ENCODE measurements at places on chromosomes 13 and 19.
A peak's percentile ranks its signal among the peaks of the same experiment; 100 is the strongest.

DNA sequence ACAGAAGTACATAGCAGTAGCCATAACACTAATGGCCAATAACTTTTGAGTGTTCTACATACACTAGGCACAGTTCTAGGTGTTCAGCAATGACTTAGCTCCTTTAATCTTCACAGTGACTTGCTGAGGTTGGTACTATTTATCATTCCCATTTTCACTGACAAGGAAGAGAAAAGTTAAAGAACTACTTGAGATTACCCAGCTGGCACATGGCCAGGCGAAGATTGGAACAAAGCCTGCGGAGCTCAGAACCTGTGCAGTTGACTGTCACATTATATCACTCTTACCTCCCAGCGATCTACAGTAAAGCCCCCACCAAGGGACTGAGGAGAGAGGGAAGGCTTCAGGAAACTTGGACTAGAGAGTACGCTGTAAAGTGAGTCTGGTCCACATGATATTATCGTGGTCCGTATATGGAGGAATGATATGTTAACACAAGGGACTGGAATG lies 42.4 kb upstream of the WDFY2 start:
- DNase-seq: no peak

GRCh38 chr19:18932216-18932841 lies 8.7 kb downstream of the HOMER3 start:
- peak; percentile 85 for DNase-seq

GRCh38 chr19:50708179-50708879 lies 11.3 kb downstream of the SHANK1 start:
- no peak for DNase-seq

GRCh38 chr13:20869540-20869939 lies 33.0 kb downstream of the XPO4 start:
- DNase-seq: no peak

GRCh38 chr19:55285229-55285890 lies 1.6 kb downstream of the BRSK1 start:
- no peak for DNase-seq

- DNase-seq: no peak
Observed at GRCh38 chr13:111304041-111304544, 16.3 kb upstream of the TEX29 start.

GRCh38 chr13:51806566-51806965 lies 2.6 kb upstream of the DHRS12 start:
- DNase-seq: peak; percentile 24

- no peak for DNase-seq
Observed at GRCh38 chr13:26759907-26760831, at the start of gene GPR12. Gene GPR12 (minus strand): TSS chr13:26760786. CDS start chr13:26759827, 959 bp downstream.

DNA sequence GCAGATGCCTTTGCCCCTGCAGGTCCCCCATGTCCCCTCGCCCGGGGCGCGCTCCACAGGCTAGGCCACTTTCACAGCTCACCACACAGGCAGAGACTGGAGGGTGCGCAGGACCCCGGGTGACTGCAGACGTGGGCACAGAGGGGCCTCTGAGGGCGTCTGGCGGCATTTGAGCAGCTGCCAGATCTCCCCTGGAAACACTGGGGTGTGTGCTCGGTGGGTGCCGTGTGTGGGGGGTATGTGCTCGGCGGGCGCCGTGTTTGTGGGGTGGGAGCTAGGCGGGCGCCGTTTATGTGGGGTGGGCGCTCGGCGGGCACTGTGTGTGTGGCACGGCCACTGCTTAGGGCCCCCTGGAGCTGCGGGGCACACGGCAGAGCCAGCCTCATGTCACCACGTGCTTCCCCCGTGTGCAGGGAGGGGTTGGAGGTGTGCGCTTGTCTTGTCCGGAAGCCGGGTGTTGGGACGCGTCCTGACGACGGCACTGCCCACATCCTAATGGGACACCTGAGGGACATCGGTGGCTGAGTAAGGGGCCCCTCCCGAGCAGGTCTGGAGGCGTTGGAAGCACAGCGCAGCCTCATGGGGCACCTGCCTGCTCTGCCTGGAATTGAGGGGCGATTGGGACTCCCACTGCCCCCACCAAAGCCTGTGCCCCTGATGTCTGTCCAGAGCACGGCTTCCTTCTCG lies 16.7 kb downstream of the CSNK1G2 start:
- DNase-seq: no peak

GRCh38 chr13:44449999-44450821 lies 76.6 kb downstream of the SERP2 start:
- no peak for DNase-seq

DNA sequence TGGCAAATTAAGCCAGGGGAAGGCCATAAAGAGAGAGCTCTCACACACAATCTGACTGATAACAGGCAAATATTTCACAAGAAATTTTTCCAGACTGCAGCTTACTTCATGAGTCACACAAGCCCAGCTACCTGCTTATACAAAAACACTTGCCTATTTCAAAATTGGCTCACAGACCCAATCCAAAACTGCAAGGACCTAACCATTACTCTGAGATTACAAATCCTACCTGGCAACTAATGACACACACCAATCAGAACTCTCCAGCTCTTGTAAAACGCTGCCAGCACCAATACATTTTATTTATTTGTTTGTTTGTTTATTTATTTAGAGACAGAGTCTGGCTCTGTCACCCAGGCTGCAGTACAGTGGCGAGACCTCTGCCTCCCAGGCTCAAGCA lies 18.1 kb upstream of the ZFP82 start:
- DNase-seq: no peak

GRCh38 chr19:4523306-4524110 lies 5.2 kb upstream of the PLIN4 start:
- peak; percentile 51 for DNase-seq

GRCh38 chr19:33349319-33350289 lies 23.9 kb upstream of the CEBPG start:
- DNase-seq: no peak

- DNase-seq: peak; percentile 89
Observed at GRCh38 chr19:18007917-18008673, at the start of gene ARRDC2. Gene ARRDC2 (plus strand): TSS chr19:18008170. CDS start chr19:18008311, 141 bp downstream.

- peak; percentile 56 for DNase-seq
Observed at GRCh38 chr19:17755977-17756670, 4.8 kb downstream of the FCHO1 start.

DNA sequence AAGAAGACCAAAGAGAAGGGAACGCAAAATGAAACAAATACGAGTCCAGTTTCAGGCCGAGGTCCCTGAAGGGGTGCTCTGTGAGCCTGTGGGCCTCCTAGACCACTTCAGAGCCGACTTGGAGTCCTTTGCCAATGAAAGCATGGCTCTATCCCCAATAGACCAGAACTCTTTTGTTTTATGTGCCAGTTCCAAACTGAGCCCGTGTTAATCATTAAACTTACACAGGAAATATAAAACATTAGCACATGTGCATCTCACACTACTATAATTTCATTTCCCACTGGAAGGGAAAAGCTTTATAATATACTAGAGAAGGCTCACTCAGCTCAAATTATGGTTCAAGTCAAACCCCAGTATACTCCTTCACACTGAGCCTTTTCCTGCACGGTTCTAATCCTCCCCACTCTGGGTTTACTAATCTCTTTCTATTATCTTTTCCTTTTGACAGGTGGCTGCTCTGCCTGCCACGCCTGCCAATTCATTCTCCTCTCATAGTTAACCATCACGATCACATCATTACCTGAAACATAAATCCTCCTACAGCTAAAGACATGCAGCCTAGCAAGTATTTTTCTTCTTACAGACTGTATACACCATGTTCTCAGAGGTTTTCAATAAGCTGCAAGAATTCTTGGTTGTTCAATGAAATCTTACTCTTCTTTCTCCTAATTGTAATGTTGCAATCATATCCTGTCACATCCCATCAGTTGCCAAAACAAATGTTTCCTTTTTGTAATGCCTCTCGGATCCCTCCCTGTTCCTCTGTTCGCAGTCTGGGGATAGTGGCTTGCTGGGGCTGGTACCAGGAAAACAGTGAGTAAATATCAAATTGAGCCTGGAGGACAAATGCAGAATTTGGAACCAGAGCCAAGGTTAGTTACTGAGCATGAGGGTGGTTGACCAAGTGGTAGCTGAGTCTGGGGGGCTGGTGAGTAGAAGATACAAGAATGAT lies 18.8 kb upstream of the WASF3 start:
- no peak for DNase-seq

GRCh38 chr13:109785141-109785891 lies 1.1 kb downstream of the IRS2 start:
- peak; percentile 69 for DNase-seq

DNA sequence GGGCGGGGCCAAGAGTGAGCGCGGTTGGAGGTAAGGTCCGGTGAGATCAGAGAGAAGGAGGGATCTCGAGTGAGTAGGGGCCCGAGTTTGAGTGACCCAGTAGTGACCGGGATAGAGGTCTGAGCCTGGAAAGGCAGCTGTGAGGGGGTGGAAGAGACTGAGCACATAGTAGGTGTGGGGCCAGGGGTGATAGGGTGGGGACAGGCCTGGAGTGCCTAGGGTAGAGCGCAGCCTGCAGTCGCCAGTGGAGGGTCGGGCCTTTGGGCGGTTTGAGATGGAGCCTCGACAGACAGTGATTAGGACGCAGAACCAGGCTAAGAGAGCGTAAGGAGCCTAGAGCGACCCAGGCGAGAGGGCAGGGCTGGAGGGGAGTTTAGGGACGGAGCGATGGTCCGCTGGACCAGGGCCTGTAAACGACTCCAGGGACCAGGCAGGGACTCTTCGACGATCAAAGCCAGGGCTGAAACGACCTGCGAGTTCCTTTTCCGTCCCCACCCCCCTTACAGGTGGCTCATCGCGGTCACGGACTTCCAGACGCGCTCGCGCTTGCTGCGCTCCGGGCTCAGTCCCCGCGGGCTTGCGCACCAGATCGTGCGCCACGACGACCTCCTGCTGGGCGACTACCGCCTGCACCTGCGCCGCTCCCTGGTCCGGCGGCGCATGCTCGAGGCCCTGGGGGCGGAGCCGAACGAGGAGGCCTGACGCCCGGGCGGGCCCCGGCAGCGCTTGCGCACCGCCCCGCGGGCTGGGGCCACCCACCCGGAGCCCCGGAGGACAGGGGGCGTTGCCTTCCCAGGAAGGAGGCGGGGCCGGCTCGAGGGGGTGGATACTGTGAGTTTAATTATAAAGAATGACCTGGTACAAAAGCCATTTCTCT lies 9.4 kb downstream of the C19orf81 start:
- DNase-seq: peak; percentile 78

GRCh38 chr19:45790942-45791341 lies 1.7 kb downstream of the DMWD start:
- no peak for DNase-seq

- no peak for DNase-seq
Observed at GRCh38 chr13:101988140-101988539, 413.7 kb downstream of the FGF14 start.
